Islet precursor cell (in vitro differentiated cells): ENCODE measurements at places on chromosomes 7 and 10.

GRCh38 chr7:138690495-138690894 lies 10.7 kb downstream of the SVOPL start:
- no peak for DNase-seq

DNA sequence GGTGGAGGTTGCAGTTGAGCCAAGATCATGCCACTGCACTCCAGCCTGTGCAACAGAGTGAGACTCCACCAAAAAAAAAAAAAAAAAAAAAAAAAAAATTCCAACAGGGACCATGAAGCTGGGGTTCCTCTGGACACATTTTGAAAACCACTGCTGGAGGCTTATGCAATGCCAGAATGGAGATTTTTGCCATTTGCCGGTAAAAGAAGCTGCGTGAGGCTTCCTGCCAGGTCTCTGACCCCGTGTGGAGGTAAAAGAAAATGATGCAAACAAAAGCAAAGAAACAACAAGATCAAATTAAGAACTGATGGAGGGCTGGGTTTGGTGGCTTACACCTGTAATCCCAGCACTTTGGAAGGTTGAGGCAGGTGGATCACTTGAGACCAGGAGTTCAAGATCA lies 30.5 kb upstream of the PDZD8 start:
- no peak for DNase-seq

DNA sequence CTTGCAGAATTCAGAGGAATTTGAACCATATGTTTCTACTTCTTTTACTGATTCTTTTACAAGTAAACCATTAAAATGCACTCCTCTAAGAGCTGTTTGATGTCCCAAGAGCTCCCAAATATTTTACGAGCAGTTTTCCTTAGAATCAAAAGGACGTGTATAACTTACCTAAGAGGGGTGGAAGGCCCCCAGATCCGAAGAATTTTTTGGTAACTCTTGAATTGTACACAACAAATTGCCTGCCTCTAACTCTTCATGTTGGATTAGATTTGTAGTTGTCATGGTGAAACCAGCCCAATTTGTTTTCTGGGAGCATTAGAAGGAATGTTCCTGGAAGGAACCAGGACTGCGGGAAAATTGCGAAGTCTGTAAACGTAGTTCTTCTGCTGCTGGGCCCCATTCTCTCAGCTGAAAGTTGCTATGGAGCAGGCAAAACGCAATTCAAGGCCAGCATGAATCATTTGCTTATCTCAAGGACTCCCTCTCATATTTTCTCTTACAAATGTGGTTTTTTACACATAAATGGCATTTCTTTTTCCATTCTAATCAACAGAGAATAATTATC lies 124.8 kb upstream of the TMEM72 start:
- DNase-seq = peak; percentile 65

DNA sequence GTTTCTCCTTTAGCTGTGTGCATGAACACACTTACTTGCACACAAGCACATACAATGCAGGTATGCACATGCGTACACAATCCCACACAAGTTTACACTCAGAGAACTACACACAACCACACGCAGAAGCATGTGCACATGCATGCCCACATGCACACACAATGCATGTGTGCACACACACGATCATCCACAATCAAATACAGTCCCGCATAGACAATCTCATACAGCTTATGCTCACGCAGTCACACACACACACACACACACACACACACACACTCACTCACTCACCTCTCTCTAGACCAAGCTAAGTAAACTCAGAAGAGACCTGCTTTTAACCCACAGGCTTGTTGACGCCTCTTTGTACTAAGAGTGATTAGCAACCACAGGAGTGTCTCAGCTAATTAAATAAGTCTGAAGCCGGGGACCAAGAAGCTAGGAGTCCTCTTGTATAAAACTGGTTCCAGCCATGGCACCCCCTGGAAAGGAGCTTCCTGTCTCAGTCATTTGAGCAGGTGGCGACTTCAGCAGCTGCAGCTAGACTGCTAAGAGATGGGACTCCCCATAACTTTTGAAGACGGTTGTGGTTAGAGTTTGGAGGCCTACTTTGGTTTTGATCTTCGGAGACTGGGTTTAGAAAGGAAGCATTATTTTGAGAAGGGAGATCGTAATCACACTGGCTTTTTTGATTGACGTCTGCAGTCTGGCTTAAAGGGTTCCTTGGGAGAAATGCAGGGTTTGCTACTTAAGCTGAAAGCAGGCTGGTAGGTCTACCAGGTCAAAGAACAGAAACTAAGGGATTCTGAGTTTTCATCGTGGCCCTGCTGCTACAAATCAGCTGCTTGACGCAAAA lies 82.3 kb upstream of the ADRB1 start:
- peak; percentile 60 for DNase-seq

GRCh38 chr7:120344276-120344675 lies 71.3 kb downstream of the KCND2 start:
- no peak for DNase-seq

GRCh38 chr7:84904561-84904960 lies 282.3 kb downstream of the SEMA3D start:
- no peak for DNase-seq

GRCh38 chr7:128350708-128351295 lies 7.1 kb upstream of the RBM28 start:
- DNase-seq = no peak

DNA sequence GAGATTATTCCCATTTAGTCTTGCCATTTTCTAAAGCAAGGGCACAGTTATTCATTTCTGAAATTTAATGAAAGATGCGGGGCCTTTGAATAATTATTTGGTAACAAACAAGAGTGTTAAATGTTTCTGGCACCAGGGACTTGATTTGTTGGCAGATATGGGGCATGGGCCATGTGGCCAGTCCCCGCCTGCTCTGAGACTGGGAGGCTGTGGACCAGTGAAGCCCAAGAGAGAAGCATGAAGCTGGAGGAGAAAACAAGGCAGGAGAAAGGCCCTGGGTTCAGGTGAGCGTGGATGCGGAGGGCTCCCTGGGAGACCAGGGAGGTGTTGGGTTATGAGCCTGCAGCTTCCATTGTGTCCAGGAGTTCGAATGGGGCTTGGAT lies 378.5 kb downstream of the TCERG1L start:
- peak; percentile 21 for DNase-seq

- DNase-seq = no peak
Measured at GRCh38 chr7:151275813-151276577, 27.5 kb upstream of the SMARCD3 start.

GRCh38 chr10:4130685-4131084 lies 345.7 kb upstream of the KLF6 start:
- no peak for DNase-seq

- no peak for DNase-seq
Measured at GRCh38 chr10:26557641-26558014, 119.5 kb downstream of the APBB1IP start.

- no peak for DNase-seq
Measured at GRCh38 chr10:110684800-110685446, 40.8 kb downstream of the RBM20 start.

DNA sequence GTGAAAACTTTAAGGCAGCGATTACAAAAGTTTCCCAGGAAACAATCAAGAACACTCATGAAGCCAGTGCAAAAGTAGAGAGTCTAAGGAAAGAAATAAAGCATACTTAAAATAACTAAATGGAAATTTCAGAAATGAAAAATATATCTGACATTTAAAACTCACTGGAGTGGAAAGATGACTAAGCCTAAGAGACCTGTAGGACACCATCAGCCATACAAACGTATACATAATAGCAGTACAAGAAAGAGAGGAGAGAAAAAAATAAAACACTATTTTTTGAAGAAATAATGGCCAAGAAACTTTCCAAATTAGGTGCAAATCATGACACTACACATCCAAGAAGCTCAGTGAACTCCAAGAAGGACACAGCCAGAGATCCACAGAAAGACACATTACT lies 5.4 kb upstream of the AKR1D1 start:
- DNase-seq = no peak

DNA sequence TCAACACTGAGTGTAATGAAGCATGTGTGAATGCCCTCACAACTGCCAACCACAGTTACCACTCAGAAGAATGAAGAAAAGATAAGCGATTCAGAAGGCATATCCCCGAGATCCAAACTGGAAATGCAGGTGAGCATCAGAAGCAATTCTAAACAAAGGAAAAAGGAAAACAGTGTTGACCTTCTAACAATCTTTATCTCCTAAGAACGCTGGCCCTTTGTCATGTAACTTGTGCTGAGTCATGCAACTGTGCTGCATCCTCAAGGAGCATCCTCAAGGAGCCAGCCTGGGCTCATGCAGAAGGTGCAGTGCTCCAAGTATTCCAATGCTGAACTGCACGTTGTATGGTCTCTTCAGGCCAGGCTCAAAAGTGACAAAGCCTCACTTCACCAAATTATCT lies 30.6 kb downstream of the SEC61G start:
- no peak for DNase-seq

GRCh38 chr7:136717910-136718557 lies 150.4 kb upstream of the CHRM2 start:
- no peak for DNase-seq

- no peak for DNase-seq
Measured at GRCh38 chr10:110409926-110410325, 87.8 kb upstream of the DUSP5 start.
